ENCODE measurements at places on chromosomes 1 and 21. TPM values are rescaled to one million over a fixed set of nuclear protein-coding genes. Genes with fewer than 3 reads are reported as not detected.
A peak's percentile ranks its signal among the peaks of the same experiment; 100 is the strongest.

AHCTF1 gene
- polyA plus RNA-seq = 38.9 TPM

GRCh38 chr1:111585447-111586086, 34.0 kb upstream of the RAP1A start:
- no peak for DNase-seq

DNA sequence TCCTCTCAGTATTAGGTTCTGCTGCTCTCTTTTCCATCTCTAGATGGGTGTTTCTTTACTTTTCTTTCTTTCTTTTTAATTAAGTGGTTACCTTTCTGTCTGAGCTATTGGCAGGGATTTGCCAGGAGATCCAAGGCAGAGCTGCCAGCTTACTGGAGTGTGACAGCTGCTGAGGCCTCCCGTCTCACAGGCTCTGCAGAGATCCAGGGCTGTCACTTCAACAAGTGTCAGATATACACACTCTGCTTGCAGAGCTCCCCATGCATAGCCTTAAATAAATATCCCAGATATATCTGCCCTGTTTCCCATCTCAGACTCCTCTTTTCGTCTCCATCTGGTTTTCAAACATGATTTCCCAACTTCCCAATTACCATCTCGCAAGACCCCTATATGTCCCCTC, 124.3 kb downstream of the NOS1AP start:
- DNase-seq = no peak

CYP4B1 gene
- not detected for polyA plus RNA-seq

GRCh38 chr1:40439247-40439646, 11.0 kb upstream of the ZFP69B start:
- no peak for DNase-seq

DNA sequence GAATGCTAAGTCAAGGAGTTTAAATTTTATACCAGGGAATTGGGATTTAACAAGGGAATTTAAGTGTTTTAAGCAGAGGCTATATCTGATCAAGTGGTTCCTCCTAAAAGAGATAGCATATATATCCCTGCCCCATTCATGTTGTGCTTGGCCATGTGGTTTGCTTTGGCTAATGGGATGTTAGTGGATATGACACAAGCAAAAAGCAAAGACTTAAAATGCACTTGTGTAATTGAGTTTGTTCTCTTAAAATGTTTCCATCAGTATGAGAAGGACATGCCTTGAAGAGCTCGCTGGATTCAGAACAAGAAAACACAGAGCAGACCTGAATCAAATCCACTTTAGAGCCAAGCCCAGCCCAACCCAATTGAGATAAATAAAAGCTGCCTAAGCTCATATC, 22.4 kb downstream of the C1orf87 start:
- no peak for DNase-seq

DNA sequence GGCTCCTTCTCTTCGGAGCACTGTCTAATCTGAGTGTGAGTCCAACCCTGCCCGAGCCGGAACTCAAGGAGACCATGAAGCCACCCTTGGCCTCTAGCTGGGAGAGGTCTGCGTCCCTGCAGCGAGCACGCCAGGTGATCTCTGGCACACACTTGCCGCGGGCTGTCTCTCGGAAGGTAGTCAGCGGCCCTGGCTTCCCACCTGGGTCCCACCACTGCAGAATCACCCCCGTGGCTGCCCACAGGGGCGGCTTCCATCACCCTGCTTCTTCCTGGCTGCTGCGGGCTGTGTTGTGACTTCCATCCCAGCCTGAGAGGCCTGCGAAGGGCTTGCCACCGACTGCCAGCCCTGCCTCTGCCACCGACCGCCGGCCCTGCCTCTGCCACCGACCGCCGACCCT, 17.0 kb downstream of the FAAP20 start:
- no peak for DNase-seq

FAM167B gene
- not detected for polyA plus RNA-seq

DNA sequence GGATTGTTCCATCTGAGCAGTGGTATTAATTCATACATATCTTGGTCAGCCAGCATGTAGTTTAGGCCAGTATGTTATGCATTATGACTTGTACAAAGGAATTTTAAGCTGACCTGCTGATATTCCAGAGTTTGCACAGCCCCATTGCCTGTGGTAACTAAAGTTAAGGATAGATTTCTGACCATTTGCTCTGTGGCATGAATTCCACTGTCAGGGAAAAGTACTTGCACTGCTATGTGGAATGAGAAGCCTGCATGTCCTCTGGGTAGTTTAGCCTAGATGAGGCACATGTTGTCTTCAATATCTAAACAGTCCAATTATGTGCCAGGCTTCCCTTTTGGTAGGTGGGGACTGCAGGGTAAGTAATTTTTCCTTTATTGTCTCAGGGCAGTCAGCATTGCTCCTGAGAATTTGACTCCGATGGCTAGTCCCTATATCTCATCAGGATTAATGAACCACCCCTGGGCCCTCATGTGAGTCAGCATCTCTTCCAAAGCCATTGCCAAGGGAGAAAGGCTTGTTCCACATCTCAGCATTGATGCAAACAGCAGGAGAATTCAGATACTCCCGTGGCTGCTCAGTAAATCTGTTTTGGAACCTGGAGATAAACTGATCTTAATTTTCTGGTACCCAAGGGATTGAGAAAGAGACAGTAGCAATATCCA, 30.2 kb downstream of the NEK7 start:
- no peak for DNase-seq

DNA sequence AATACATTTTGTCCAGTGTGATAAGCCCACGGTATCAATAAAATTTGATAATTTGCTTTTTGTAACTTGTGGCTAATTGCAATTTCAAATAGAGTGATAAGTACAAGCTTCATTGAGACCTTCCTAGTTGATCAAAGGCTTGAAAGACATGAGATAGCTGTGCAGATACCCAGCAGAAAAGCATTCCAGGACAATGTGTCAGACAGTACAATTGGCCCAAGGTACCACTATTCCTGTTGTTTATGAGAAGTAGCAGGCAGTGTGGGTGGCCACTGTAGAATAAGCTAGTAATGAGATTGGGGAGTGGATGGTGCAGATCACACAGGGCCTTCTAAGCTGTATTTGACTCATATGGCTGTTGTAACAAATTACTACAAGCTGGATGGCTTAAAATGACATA, 182.2 kb downstream of the AMY1C start:
- DNase-seq = no peak

DNA sequence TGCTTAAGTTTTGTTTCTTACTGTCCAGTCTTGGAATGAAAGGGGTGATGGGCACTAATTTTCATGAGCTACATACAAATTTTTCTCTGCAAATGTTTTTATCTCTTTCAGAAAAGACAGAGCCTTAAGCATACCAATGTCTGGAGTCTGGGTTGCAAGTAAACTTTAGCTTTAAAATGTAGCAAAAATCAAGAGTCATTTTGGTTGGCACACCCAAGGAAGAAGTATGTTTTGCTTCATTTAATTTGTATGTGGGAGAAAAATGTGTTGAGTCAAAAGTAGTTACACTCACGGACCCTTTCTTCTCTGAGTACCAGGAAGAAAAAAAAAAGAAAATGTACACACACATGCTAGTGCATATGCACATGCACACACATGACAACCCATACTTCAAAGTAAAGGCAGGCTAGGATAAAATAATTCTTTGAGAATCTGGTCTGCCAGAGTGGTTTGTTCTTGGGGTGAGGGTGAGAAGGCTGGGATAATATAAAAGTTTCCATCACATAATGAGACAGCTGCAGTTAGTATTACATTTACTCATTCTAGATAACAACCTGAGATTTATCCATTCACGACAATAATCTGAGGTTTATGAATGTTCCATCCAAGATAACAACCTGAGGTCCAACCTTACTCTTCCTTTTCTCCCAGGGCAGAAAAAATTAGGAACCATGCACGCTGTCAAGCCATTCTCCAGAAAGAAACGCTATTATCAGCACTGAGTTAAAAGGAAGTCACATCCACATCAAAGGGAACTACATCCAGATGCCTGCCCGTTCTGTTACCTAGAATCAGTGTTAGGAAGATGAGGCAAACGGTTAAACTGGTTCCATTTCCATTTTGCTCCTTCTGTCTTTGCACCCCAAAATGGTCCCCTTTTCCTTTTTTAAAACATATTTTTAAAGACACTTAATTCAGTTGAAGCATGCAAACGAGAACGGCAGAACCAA, 9.3 kb downstream of the DPYD start:
- no peak for DNase-seq

GRCh38 chr1:41827991-41828570, 90.6 kb downstream of the HIVEP3 start:
- peak; percentile 28 for DNase-seq

- no peak for DNase-seq
Measured at GRCh38 chr1:184061396-184062003, 10.0 kb downstream of the TSEN15 start.

DNA sequence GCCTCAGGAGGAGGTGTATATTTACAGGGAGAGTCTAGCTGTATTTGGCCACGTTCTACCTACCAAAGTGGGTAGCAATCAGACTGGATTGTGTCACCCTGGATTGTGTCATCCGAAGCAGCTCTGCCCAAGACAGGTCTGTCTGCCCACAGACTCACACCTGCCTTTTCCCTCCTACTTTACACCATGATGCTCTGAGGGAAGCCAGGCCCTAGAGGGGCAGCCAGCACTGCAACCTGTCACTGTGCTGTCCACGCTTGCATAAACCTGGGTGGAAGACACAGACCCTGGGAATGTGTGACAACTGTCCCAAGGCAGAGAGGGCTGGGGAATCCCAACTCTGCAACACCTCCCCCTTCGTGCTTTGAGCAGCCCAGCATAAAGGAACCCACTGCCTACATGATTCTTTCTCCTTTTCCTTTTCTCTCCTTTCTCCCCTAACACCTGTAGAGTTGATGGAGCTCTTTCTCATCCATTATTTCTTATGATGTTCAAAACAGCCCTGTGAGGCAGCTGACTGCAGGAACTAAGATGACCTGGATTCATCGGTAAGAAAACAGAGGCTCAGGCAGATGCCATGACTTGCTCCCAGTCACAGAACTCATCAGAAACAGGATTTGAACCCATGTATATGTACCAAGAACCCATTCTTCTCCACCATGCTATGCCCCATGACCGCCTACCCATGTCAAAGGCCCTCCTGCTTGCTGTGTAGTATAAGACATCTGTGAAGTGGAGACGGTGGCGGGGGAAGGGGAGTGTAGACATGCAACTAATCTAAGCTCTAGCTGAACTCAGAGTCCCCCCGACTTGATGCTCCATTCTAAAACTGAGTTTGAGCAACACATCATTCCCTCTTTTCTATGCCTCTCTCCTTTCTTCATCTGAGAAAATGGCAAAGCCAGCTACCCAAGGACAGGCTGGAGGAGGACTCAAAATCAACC, 55.9 kb downstream of the ITPKB start:
- DNase-seq = no peak

SERPINC1 gene
- polyA plus RNA-seq = not detected

DNA sequence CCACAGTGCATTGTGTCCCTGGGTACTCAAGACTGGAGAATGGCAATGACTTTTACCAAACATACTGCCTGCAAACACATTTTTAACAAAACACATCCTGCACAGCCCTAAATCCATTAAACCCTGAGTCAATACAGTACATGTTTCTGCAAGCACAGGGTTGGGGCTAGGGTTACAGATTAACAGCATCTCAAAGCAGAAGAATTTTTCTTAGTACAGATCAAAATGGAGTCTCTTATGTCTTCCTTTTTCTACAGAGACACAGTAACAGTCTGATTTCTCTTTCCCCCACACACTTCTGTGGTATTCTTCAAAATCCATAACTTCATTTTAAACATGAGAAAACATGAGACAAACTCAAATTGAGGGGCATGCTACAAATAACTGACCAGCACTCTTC, 13.9 kb downstream of the BMP8A start:
- DNase-seq = no peak

- DNase-seq = peak; percentile 43
Measured at GRCh38 chr1:166947398-166948043, 27.8 kb downstream of the ILDR2 start.

GRCh38 chr1:5885471-5886139, 106.6 kb downstream of the NPHP4 start:
- no peak for DNase-seq

DNA sequence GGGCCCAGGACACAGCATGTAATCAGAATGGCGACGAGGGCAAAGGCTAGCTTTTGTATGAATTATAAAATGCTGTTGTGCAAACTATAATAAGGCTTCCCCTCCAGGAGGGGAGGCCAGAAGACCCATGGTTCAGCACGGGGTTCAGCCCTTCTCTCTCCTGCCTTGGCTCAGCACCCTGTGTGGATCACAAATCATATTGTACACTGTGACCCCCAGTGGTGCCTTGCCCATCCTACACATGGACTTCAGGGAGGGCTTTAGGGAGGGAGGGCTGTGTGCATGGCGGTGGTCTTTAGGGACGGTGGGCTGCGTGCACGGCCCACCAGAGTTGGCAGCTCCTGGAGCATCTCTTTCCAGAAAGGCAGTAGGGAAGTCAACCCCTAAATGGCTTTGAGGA, 120.8 kb upstream of the TNR start:
- DNase-seq = no peak

DNA sequence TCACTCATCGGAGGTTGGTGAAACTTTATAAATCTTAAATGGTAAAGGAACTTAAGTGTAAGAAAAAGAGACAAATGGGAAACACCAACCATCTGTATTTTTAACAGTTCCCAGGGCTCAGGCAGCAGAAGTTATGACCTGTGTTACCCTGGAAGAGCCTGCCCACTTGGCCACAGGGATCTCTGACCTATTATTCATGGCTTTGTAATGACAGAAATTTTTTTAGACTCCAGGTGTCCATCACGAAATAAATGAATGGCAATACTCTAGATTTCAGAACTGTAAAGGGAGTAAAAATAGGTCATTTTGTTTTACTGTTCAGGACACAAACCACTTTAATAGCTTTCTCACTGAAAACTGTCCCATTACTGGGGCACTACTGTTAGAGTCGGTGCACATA, 389.8 kb downstream of the VAV3 start:
- no peak for DNase-seq

ABL2 gene
- 7.7 TPM for polyA plus RNA-seq

- no peak for DNase-seq
Measured at GRCh38 chr1:167674156-167674555, 44.1 kb downstream of the RCSD1 start.

SLC5A9 gene
- 0.68 TPM for polyA plus RNA-seq

- DNase-seq = no peak
Measured at GRCh38 chr1:209789245-209789644, 4.9 kb upstream of the C1orf74 start.

AGT gene
- polyA plus RNA-seq = 17.7 TPM

PDPN gene
- 37.5 TPM for polyA plus RNA-seq

DNA sequence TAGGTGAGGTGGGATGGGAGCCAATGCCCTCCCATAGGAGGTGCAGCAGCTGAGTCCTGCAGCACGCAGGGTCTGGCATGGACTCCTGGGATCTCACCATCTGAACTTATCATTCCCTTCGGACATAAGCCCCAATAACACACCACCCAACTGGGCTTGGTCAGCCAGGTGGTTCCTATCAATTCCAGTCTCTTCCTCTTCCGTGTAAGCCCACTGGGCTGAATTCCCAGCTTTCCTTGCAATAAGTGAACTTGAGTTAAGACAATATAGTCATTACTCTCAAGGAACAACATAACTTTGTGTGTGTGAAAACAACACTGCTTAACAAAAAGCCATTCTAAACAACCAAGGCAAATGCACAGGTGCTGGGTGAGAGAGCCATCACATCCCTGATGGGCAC, 86.6 kb upstream of the EDN2 start:
- no peak for DNase-seq
